ENCODE measurements at places on chromosomes 12 and 14. TPM values are rescaled to one million over a fixed set of nuclear protein-coding genes. Genes with fewer than 3 reads are reported as not detected.

The PROX2 gene
- polyA plus RNA-seq: not detected

The GLI1 gene
- 13.0 TPM for polyA plus RNA-seq

DNA sequence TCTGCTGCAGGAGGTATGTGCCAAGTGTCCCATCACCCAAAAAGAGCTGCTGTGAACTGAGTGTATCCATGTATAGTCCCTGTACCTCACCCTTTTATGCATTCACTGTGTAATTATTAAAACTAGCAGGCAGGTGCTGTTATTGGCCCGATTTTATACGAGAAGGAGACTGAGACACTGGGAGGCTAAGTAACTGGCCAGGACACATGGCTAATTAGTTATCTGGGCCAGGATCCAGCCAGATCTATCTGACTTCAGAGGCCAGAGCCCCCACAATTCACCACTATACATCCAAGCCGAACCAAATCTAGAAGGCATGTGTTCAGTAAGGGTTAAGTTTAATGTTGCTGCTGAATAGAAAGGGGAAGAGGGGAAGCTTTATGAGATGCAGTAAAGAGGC is 73.4 kb downstream of the FRMD6 start:
- no peak for DNase-seq

DNA sequence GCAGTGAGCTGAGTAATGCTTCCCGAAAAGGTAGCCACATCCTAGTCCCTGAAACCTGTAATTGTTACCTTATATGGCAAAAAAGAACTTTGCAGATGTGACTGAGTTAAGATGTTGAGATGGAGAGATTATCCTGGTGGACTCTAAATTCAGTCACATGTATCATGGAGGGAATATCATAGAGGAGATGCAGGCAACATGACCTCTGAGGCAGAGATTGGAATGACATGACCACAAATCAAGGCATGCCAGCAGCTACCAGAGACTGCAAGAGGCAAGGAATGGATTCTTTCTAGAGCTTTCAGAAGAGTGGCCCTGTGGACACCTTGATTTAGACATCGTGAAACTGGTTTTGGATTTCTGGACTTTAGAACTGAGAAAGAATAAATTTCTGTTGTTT is 18.5 kb downstream of the SLC38A6 start:
- DNase-seq: no peak

DNA sequence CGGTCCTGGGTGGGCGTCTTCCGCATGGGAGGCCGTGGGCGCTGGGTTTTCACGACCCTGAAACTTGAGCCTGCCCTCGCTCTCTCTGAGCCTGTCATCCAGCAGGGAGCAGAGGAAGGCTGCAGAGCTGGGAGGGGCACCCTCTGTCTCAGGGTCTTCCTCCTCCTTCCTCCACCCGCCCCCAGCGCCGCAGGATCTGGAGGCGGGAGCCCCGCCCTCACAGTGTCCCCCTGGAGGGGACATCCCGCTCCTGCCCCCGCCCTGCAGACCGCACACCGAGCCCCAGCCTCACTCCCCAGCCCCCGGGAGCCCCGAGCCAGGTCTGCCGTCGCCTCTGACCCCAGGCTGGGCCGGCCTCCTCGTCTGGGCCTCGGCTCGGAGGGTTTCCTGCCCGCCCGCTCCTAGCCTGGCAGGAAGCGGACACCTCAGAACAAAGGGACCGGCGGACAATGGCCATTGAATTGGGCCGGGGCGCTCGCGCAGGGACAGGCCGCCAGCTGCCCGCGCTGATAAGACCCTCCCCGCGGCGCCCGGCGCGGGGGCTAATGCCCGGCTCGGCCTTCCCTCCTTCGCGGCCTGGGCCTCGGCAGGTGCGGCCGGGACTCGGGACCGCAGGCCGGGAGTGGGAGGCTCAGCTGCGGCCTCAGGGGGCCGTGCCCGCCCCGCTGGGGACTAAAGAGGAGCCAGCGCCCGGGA is 15.3 kb upstream of the NUDT14 start:
- no peak for DNase-seq

- no peak for DNase-seq
Measured at GRCh38 chr12:50322206-50322605, 38.9 kb upstream of the LIMA1 start.
